Fibroblast of skin of left biceps (primary cell): ENCODE measurements at places on chromosomes 7 and 10.

DNA sequence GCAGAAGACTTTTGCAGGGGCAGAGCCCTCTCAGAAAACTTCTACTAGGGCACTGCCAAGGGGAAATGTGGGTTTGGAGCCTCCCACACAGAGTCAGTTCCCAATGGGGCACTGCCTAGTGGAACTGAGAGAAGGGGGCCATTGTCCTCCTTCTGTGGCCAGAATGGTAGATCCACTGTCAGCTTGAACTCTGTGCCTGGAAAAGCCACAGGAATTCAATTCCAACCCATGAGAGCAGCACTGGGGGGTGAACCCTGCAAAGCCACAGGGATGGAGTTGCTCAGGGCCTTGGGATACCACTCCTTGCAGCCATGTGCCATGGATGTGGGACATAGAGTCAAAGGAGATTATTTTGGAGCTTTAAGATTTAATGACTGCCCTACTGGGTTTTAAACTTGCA is 262.2 kb upstream of the SEMA3C start:
- no peak for DNase-seq

DNA sequence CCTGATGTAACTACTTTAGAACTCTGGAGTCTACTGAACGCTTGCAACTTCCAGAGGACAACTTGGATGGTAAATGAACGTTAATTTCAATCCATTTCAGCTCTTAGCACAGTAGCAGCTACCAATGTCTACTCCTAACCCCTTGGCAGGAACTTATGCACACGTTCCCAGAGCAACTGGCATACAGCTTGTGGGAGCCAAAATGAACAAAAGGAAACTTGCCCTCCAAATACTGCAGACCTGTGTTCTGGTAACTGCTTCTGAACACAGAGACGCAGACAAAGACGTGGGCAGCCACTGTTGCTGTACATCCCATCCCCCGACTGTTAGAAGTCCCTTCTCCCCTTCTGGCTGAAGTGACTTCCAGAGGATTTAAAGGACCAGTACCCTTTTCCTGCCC is 61.3 kb downstream of the XPNPEP1 start:
- DNase-seq, result no peak

- DNase-seq, result no peak
These were observed 45.8 kb downstream of the GLCCI1 start for GRCh38 chr7:8014399-8014798.

GRCh38 chr7:4835398-4836205 is 26.2 kb downstream of the PAPOLB start:
- no peak for DNase-seq

- peak; percentile 75 for DNase-seq
These were observed 286.8 kb downstream of the PARD3 start for GRCh38 chr10:34528320-34528719.

DNA sequence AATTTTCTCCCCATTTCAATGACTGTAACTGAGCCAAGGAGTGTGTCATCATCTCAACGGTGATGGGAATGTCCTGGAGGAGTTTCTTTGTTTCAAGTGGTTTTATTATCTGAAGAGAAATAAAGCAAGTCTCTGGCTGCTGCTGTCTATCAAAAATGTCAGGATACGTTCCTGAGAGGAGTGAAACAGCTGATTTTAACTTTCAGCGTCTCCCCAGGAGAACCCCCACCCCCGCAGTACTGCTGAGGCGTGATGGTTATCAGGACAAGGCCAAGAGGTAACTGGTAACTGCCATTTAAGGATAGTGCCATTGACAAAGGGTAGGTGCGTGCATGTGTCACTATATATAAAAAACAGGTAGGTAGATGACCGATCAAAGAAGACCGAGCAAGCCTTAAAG is 70.3 kb upstream of the LRGUK start:
- no peak for DNase-seq

DNA sequence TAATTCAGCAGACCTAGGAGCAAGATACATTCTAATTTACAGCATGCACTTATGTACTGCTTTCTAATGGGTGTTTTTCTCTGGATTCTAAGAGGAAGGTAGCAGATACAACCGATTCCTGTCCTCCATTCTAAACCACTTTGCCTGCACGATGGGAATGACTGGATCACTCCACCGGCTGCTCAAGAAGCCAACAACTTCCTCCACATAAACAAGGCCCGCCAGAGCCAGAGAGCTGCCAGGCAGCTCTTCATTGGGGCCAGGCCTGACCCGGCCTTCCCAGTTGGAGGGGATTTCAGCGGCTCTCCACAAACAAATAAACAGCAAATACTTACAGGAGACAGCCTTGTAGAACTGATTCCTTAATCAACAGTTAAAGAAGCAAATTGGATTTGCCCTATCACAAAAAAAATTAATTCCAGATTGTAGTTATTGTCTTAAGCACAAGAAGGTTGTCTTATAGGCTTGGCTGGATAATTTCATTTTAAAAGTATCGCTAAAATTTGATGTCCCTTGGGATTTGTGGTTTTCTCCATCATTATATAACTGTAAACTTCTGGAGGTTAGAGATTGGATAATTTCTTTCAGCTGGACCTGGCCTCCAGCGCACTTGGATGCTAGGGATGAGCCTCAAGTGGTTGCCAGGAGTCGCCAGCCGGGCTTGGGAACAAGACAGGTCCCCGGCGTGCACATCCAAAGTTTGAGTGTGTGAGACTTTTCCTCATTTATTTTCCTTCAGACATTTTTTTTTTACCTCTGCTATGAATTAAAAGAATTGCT is 20.9 kb downstream of the EBF3 start:
- no peak for DNase-seq

- DNase-seq, result no peak
These were observed 52.4 kb downstream of the CAMK2B start for GRCh38 chr7:44272981-44273380.

DNA sequence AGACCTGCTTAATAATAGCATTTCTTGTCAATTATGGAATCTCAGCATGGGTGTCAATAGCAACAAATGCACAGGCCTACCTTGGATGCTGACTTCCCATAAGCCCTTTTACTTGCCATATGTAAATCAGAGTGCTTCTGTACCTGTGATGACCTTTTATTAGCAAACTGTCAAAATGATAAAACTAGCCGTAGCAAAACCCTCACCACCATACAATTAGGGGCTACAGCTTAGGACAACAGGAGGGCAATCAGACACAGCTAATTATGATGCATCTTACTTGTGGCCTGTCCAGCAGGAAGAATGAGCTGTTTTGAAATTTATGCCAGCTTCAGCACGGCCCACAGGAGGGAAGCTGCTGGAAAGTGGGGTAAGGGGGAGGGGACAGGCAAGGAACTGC is 201.6 kb downstream of the TAX1BP1 start:
- no peak for DNase-seq

DNA sequence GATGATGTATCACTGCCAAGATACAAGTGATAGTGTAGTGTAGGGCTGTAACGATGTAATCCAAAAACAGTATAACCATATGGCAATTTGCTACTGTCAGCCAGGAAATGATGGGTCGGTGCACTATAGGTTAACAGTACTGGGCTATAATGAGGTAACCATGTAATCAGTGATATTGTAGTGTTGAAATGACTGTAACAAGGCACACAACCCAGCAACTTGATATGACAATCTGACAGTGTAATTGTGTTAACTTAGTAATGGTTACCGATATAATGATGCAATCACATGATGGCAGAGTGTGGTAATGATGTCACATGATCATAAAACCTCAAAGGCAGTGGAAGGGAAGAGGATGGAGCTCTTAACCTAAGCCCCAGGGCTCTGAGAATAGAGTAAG is 73.8 kb upstream of the SLF2 start:
- no peak for DNase-seq

DNA sequence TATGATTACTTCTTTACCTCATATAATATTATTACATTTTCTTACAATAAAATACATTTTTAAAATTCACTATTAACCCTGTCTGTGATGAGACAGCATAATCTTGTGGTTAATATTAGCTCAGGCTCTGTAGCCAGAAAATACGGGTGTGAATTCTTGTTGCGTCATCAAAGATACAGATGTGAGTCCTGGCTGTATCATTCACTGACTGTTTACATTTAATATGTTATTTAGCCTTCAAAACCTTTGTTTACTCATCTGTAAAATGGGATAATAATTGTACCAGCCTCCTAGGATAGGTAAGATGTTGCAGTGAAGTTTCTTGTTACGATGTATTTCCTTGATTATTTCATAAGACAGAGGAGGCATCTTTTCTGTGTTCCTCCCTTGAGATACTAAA is 184.7 kb upstream of the PRPS1L1 start:
- peak; percentile 24 for DNase-seq

DNA sequence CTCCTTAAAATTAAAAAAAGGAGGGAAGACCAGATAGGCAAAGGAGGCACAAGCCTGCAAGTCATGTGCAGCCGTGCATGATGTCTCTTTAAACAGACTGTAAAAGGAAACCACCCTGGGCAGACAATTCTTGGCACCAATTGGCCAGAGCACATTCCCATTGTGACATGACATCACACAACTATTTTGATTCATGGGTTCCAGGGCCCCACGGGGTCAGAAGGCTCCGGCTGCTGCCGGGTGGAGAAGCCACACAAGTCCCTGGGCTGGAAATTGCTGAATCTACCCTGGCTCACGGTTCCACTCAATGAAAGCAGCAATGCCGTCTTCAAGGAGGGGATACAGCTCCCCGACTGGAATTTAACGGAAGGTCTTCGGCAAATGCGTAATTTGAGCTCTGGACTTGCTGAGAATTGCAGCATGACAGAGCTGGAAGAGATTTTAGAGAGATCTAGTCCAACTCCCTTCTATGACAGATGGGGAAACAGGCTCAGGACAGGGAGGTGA is 140.5 kb downstream of the PRKAG2 start:
- peak; percentile 80 for DNase-seq

GRCh38 chr10:74032900-74033655 is 35.2 kb downstream of the VCL start:
- DNase-seq, result no peak

DNA sequence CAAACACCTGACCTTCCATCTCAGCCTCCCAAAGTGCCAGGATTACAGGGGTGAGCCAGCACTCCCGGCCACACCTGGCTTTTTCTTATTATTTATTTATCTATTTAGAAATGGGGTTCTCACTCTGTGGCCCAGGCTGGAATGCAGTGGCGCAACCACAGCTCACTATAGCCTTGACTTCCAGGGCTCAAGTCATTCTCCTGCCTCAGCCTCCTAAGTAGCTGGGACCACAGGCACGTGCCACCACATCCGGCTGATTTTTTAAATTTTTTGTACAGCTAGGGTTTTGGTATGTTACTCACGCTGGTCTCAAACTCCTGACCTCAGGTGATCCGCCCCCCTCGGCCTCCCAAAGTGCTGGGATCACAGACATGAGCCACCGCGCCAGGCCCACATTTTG is 56.9 kb upstream of the MYL10 start:
- DNase-seq, result no peak

DNA sequence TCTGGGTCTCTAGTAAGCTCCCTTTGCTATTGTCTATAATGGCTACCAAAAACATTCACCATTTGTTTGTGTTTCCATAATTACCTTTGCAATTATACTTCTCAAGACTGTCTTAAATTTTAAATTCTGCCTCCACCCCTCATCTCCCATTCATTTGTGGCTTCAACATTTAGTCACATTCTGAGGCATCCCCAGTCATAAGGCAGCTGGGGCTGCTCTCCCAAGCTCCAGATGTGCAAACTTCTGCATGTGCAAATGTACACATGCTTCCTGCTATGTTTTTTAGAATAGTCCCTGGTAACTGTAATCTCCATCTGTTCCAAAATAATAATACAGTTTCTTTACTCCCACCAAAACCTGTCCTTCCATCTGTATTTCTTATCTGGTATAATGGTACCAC is 97.3 kb downstream of the CDK6 start:
- DNase-seq, result no peak

GRCh38 chr10:99521765-99522469 is 10.8 kb upstream of the NKX2-3 start:
- DNase-seq, result no peak

DNA sequence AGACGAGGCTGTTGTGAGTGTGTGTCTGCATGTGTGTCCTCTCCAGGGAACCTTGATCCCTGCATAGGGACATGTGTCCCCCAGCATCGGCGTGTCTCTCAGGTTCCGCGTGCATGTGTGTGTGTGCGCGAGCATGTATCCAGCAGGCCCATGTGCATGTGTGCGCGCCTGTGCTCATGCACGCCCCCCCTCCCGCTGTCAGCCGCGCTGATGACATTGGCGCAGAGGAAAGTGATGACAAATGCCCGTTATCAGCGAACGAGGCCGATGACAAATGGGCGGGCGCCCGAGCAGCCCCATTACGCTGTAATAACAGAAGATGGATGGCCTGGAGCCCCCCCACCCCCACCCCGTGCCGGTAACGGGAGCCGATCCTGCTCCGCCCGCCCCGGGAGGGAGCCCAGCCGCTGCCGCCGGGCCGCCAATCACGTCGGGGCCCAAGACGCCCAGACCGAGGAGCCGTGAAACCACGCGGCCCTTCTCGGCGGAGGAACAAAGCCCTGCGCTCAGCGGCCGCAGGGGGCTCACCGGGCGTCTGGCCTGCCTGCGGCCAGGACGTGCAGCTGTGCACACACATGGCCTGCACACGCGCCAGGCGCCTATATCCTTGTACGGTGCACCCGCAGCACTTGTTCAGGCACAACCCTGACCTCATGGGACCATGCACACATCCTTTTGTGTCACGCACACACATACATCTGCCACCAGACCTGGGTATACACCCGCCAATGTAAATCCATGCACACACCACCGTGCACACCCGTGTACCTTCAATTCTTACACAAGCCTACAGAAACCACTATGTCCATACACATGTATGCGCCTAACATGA is 21.5 kb downstream of the POLL start:
- DNase-seq, result no peak

DNA sequence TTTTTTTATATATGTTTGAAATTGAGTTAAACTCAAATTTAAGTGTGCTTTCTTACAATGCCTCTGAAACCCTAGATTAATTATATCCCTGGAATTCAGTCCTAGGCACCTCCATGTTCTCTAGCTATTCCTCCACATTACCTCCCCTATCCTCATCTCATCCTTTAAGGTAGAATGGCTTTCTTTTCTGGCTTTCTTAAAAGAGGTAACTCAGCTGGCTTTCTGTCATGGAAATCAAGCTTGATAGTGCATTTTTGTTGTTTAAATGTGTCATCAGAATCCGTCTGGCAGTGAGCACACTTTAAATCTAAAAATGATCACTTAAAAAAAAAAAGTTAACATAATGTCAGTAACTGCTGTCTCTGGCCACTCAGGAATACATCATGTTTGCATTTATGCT is 42.2 kb downstream of the AHR start:
- no peak for DNase-seq

DNA sequence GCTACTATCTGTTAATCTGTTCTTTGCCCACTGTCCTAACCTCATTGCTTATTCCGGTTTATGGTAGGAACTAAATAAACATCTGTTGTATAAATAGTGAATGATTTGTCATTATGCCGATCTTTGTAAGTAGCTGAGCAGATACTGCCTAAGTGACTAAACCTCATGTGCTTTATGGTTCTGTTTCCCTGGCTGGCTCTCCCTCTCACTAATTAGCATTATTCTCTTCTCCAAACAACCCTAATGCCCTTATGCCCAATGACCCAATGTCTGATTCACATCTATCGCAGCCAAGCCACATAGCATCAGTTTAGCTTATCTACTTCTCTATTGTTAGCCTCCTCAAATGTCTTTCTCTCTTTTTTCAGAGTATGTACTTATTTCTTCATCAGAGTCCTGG is 462.3 kb upstream of the POT1 start:
- DNase-seq, result no peak
